A375 (cell line): ENCODE measurements at places on chromosomes 1 and 21. TPM values are rescaled to one million over a fixed set of nuclear protein-coding genes. Genes with fewer than 3 reads are reported as not detected.

GORAB gene
- 12.4 and 16.0 TPM in 2 replicates for total RNA-seq

FAM72C gene
- total RNA-seq = 9.7 and 14.3 TPM in 2 replicates

NBPF4 gene
- not detected in 2 replicates for total RNA-seq

HES3 gene
- not detected in 2 replicates for total RNA-seq

ABCA4 gene
- total RNA-seq = 0.08 TPM in 1 of 2 replicates, not detected in the other
